ENCODE measurements at places on chromosomes 5 and 9. TPM values are rescaled to one million over a fixed set of nuclear protein-coding genes. Genes with fewer than 3 reads are reported as not detected.

SLC25A2 gene
- total RNA-seq, result 0.31 TPM

IL5 gene
- total RNA-seq, result not detected

COL5A1 gene
- 74.9 TPM for total RNA-seq

FCN2 gene
- total RNA-seq, result not detected

KIF24 gene
- total RNA-seq, result 2.9 TPM

PCDHB9 gene
- total RNA-seq, result 0.44 TPM

SLC22A5 gene
- total RNA-seq, result 4.7 TPM

SLC6A3 gene
- total RNA-seq, result not detected

ATOSB gene
- total RNA-seq, result 34.7 TPM

MYMK gene
- total RNA-seq, result not detected

SMIM23 gene
- total RNA-seq, result not detected

IL4 gene
- total RNA-seq, result not detected

KIF4B gene
- not detected for total RNA-seq

FAT2 gene
- total RNA-seq, result under 0.01 TPM

KIAA0825 gene
- total RNA-seq, result 4.1 TPM

LAMC3 gene
- total RNA-seq, result 0.12 TPM

SPATA31A3 gene
- total RNA-seq, result not detected

Measured in aortic smooth muscle cell (primary cell).